Hair follicle dermal papilla cell (primary cell): ENCODE measurements at places on chromosomes 5 and 9. TPM values are rescaled to one million over a fixed set of nuclear protein-coding genes. Genes with fewer than 3 reads are reported as not detected.

SLC6A3 gene
- total RNA-seq: not detected in 2 replicates

CBY3 gene
- total RNA-seq: not detected in 2 replicates

ADAMTS2 gene
- total RNA-seq: 21.1 and 29.5 TPM in 2 replicates

SPATA31D4 gene
- total RNA-seq: not detected in 2 replicates

MCCC2 gene
- 23.9 and 25.0 TPM in 2 replicates for total RNA-seq

SLC25A48 gene
- total RNA-seq: not detected in 2 replicates

FYB1 gene
- 0.12 and 0.32 TPM in 2 replicates for total RNA-seq

KCNMB1 gene
- under 0.01 and 0.12 TPM in 2 replicates for total RNA-seq

GLDC gene
- total RNA-seq: not detected in 2 replicates

SLCO6A1 gene
- total RNA-seq: not detected in 2 replicates

ECM2 gene
- 34.5 and 38.5 TPM in 2 replicates for total RNA-seq

HTR4 gene
- total RNA-seq: not detected in 2 replicates

CEMIP2 gene
- 278 and 348 TPM in 2 replicates for total RNA-seq

ZFP2 gene
- total RNA-seq: 1.3 TPM in 2 replicates

LHX2 gene
- 0.16 TPM in 1 of 2 replicates, not detected in the other for total RNA-seq

CCNO gene
- 0.16 TPM in 1 of 2 replicates, not detected in the other for total RNA-seq

NR2F1 gene
- total RNA-seq: 23.2 and 25.5 TPM in 2 replicates

MEGF10 gene
- 6.8 and 14.4 TPM in 2 replicates for total RNA-seq

SPATA6L gene
- total RNA-seq: 0.65 and 0.73 TPM in 2 replicates

LCN10 gene
- not detected in 2 replicates for total RNA-seq

EIF4E1B gene
- not detected in 2 replicates for total RNA-seq

NEUROG1 gene
- not detected in 2 replicates for total RNA-seq

DHFR gene
- total RNA-seq: 8.1 and 12.0 TPM in 2 replicates

MED27 gene
- 19.0 and 22.2 TPM in 2 replicates for total RNA-seq

LCP2 gene
- total RNA-seq: not detected in 2 replicates

TICAM2 gene
- total RNA-seq: 11.0 and 11.5 TPM in 2 replicates

PTGER4 gene
- 16.4 and 29.9 TPM in 2 replicates for total RNA-seq

LSM11 gene
- 2.4 and 3.1 TPM in 2 replicates for total RNA-seq

COL5A1 gene
- 249 and 339 TPM in 2 replicates for total RNA-seq

PLEKHG4B gene
- total RNA-seq: 0.16 and 0.36 TPM in 2 replicates

RALGPS1 gene
- total RNA-seq: 4.0 and 4.1 TPM in 2 replicates

DIPK1B gene
- total RNA-seq: 0.12 TPM in 1 of 2 replicates, not detected in the other

SLC25A2 gene
- 1.3 and 1.9 TPM in 2 replicates for total RNA-seq

GPRIN1 gene
- 3.4 and 3.9 TPM in 2 replicates for total RNA-seq

PDE6A gene
- total RNA-seq: not detected in 2 replicates

PCDHB15 gene
- 0.24 and 0.32 TPM in 2 replicates for total RNA-seq

C5 gene
- 2.4 and 3.7 TPM in 2 replicates for total RNA-seq

ANKRD31 gene
- 0.24 and 0.32 TPM in 2 replicates for total RNA-seq

SPACA9 gene
- 4.4 and 6.7 TPM in 2 replicates for total RNA-seq

CXCL14 gene
- total RNA-seq: 1.2 and 2.1 TPM in 2 replicates

THBS4 gene
- 3.9 and 5.0 TPM in 2 replicates for total RNA-seq

MLANA gene
- 0.32 TPM in 1 of 2 replicates, not detected in the other for total RNA-seq

PCSK1 gene
- total RNA-seq: 0.16 and 0.36 TPM in 2 replicates

RASGRF2 gene
- total RNA-seq: 1.6 and 2.6 TPM in 2 replicates

RELL2 gene
- total RNA-seq: 5.5 and 6.7 TPM in 2 replicates

PCDHGA5 gene
- 3.2 and 4.0 TPM in 2 replicates for total RNA-seq

LRRTM2 gene
- total RNA-seq: 0.16 and 0.24 TPM in 2 replicates

STK32A gene
- total RNA-seq: 3.5 and 6.3 TPM in 2 replicates

SPATA31A3 gene
- not detected in 2 replicates for total RNA-seq

AJM1 gene
- total RNA-seq: 0.85 and 0.97 TPM in 2 replicates

IL3 gene
- not detected in 2 replicates for total RNA-seq

SMIM23 gene
- total RNA-seq: not detected in 2 replicates

CNTFR gene
- total RNA-seq: not detected in 2 replicates

SMIM33 gene
- not detected in 2 replicates for total RNA-seq

TAL2 gene
- total RNA-seq: not detected in 2 replicates

FAM200C gene
- 1.7 and 3.2 TPM in 2 replicates for total RNA-seq

RPL35 gene
- 1,053 and 1,407 TPM in 2 replicates for total RNA-seq

PCDHB10 gene
- 0.81 and 0.97 TPM in 2 replicates for total RNA-seq

MYORG gene
- 0.97 and 1.1 TPM in 2 replicates for total RNA-seq
